Naive thymus-derived CD8-positive, alpha-beta T cell (primary cell): ENCODE measurements at places on chromosomes 13 and 19.

- DNase-seq, result no peak
These were observed 334.7 kb downstream of the IRS2 start for GRCh38 chr13:109451726-109452125.

DNA sequence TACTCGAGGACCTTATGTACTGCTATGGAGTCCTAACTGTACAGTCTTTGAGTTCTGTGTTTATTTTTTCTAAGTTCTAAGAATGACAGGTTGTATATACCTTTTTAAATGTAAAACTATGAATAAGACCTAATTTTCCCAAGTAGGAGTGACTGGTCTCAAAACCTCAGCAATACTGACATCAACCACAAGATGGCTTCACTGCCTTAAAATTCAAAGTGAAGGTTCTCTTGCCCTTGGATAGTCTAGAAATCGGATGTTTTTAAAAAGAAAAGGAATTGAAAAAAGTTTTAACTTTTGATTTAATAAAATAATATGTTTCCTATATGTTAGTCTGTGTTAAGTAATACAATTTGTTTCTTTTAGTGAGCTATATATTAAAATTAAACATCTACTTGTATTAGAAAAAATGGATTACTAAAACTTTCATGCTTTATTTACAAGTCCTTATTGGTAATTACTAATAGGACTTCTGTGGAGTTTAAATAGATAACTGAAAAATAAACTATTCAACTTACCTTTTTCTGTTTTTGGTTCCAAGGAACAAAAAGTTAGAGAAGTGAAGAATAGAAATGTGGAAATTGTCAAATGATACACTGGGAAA lies 52.0 kb downstream of the TDRD3 start:
- no peak for DNase-seq

- DNase-seq, result no peak
These were observed 156.4 kb downstream of the KCTD15 start for GRCh38 chr19:33953023-33953422.

- DNase-seq, result no peak
These were observed 40.6 kb downstream of the DPF1 start for GRCh38 chr19:38183251-38183897.

DNA sequence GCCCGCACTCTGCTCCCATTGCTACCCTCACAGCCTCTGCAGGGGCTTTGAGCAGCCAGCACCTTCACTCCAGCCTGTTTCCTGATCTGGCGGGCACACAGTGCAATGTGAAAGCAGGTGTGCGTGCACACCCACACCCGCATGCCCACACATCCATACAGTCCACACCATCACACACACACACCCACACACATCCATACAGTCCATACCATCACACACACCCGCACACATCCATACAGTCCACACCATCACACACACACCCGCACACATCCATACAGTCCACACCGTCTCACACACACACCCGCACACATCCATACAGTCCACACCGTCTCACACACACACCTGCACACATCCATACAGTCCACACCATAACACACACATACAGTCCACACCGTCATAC lies 28.0 kb downstream of the PIAS4 start:
- DNase-seq, result no peak

DNA sequence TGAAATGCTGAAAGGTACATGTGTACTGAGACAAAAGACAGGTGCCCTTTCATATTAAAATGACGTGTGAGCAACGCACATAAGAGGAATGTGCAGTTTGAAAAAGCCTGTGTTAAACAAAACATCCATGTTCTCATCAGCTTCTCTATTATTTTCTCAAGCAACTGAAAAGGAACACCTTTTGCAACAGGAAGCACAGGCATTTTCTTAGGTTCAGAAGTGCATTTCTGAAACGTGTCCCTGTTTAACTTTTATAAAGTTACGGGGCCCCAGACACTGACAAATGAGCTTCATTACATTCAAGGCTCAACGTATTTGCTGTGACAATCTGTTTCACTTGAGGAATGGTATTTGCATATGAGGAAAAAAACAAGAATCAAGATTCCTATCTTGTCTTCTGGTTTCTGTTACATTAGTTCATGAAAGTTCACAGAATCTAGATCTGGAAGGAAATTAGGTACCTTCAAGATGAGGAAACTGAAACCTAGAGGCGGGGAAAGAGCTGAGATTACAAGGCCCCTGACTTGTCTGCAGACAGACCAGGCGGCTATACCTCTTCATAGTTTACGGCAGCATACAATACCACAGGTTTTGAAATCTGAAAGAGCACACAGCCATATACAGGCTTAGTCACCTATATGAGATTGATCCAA lies 431.7 kb downstream of the KLF12 start:
- DNase-seq, result peak; percentile 33

- no peak for DNase-seq
These were observed 24.2 kb upstream of the TCF3 start for GRCh38 chr19:1676351-1677266.

- DNase-seq, result no peak
These were observed 178.0 kb downstream of the LIG4 start for GRCh38 chr13:108037348-108037747.

GRCh38 chr13:43764349-43764748 lies 22.4 kb downstream of the ENOX1 start:
- no peak for DNase-seq

- DNase-seq, result no peak
These were observed 14.9 kb upstream of the ZBTB7A start for GRCh38 chr19:4081441-4082129.

- DNase-seq, result no peak
These were observed 49.8 kb downstream of the TSSK6 start for GRCh38 chr19:19465436-19466070.

GRCh38 chr13:73983109-73983508 lies 151.1 kb downstream of the KLF12 start:
- DNase-seq, result no peak

DNA sequence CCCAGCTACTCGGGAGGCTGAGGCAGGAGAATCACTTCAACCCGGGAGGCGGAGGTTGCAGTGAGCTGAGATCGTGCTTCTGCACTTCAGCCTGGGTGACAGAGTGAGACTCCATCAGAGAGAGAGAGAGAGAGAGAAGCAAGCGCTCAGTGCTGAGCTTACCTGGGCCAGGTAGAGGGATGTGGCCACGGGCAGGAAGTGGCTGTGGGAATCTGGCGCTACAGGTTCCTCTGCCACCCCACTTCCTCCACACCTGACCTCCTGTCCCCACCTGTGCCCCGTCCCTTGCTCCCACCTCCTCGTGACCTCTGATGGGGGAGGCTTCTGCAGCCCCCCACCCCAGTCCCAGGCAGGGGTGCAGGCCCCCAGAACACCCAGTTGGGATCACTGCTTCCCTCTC lies 1.0 kb upstream of the NCCRP1 start:
- DNase-seq, result peak; percentile 39

GRCh38 chr19:46076951-46077814 lies 36.4 kb upstream of the IGFL4 start:
- DNase-seq, result no peak

DNA sequence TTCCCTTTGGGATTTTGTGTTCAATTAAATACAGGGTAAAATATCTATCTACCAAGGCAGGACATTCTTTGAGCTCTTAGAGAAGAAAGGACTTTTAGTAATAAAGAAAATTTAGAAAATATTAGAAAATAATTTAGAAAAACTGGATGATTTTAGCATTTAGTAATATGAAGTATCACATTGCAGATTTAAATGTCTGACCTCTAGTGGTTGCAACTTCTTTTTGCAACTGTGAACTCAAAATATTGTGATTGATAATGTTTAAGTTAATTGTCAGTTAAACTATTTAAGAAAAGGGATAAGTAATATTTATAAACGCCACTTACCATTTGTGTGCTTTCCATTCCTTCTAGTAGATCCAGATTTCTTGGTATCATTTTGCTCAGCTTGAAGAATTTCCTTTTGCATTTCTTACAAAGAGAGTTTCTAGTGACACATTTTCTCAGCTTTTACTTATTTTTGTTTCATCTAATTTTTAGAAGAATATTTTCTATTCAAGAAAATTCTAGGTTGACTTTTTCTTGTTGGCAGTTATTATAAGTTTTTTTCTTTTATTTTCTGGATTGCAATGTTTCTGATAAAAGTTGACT lies 10.3 kb upstream of the POSTN start:
- DNase-seq, result no peak

GRCh38 chr13:92038905-92039304 lies 640.5 kb downstream of the GPC5 start:
- DNase-seq, result no peak

GRCh38 chr13:82672248-82672647 lies 1210.0 kb downstream of the SLITRK1 start:
- no peak for DNase-seq

GRCh38 chr13:79128158-79128557 lies 277.9 kb downstream of the RBM26 start:
- DNase-seq, result no peak

- no peak for DNase-seq
These were observed 42.2 kb upstream of the RCBTB2 start for GRCh38 chr13:48575031-48575430.

DNA sequence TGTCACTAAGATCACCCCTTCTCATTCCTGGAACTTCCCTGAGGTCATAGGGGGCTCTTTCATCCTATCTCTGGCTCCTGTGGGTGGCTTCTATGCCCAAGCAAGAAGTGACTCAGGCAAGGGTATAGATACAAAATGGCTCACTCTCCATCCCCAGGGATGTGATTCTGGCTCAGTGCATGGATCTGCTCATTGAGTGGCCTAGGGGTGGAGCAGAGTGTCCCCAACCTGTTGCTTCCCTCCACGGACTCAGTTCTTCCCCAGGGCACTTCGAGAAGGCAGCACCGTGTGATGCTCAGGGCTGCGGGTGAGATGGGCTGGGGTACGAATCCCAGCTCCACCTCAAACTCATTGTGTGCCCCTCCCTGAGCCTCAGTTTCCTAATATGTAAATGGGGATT lies 136.4 kb downstream of the PTPRS start:
- no peak for DNase-seq

GRCh38 chr19:42606660-42607351 lies 12.1 kb upstream of the CEACAM8 start:
- DNase-seq, result no peak

DNA sequence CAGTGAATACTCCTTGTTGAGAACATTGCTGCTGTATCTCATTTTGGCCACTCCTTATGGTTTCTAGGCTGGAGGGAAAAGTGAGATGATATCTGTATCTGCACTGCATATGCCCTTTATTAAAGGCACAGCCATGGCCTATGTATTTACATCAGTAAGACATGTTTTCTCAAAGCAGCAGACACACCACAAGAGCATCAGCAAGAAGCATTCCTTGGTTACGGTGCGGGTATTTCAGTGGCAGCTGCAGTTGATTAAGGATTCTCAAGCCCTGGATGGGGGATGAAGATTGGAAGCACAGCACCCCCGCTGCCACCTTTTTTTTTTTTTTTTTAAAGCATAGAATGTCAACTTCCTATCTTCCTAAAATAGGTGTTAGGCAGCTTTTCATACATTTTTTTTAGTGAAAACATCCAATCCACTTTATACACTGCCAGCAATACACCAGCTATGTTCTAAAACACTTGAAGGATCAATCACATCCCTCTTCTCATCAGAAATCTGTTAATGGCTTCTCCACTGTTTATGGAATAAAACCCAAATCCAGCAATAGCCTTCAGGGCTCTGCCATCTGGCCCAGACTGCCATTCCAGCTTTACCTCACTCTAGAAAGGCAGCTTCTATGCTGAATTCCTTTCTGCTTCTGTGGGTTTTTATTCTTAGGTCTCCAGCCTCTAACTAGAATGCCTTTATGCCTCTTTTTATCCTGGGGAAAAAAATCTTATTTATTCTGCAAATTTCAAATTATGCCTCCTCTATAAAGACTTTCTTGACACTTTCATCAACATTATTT lies 331.0 kb downstream of the DNAJC15 start:
- no peak for DNase-seq

DNA sequence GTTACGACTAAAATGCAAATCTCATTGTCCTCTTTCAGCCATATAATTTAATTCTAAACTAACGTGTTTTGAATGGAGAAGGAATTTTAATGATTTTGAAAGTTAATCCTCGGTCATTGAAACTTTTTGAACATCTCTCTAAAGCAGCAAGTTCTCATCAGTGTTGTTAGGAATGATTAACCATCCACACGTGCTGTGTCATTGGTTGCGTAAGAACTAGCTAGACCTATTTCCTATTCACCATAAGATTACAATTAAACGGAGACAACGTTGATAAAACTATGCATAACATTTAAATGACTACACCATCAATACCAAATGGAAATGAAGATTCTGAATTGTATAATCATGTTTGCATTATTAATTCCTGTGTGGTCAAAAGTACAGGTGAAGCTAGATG lies 155.6 kb upstream of the IRS2 start:
- no peak for DNase-seq

GRCh38 chr13:97417698-97418097 lies 16.3 kb upstream of the RAP2A start:
- DNase-seq, result no peak

DNA sequence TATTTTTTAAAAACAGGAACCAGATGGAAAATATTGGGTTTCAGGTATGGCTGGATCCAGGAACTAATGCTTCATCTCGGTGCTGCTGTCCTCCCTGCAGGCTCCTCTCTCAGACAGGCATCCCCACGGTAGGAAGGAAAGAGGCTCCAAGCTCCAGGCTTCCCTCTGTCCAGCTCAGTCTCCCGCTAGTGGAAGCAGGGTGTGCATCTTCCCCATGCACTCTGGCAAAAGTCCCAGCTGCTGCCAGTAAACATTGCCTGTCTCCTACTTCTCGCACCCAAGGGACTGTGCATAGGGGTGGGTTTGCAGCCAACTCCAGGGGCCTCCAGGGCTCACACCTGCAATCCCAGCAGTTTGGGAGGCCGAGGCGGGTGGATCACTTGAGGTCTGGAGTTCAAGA lies 29.2 kb downstream of the IL12RB1 start:
- no peak for DNase-seq

GRCh38 chr13:67175836-67176459 lies 54.2 kb downstream of the PCDH9 start:
- DNase-seq, result no peak

DNA sequence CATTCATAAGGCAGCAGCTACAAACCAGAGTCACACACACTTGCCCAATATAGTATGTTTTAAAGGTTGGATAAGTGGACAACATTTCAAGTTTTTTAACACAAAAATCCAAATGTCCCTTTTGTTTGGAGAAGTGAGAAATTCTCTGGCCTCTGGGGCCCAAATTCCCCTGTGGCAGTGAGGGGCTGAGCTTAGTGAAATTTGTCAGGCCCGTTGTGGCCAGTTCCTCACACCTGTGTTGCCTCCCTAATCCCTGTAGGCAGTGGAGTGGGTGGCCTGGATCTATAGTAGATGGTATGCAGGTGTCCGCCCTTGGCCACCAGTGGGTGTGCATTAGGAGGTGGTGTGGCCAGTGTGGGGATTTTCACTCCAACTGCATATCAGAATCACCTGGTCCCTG lies 6.7 kb downstream of the WDR62 start:
- no peak for DNase-seq

- DNase-seq, result no peak
These were observed 10.1 kb downstream of the ATCAY start for GRCh38 chr19:3890591-3890990.

DNA sequence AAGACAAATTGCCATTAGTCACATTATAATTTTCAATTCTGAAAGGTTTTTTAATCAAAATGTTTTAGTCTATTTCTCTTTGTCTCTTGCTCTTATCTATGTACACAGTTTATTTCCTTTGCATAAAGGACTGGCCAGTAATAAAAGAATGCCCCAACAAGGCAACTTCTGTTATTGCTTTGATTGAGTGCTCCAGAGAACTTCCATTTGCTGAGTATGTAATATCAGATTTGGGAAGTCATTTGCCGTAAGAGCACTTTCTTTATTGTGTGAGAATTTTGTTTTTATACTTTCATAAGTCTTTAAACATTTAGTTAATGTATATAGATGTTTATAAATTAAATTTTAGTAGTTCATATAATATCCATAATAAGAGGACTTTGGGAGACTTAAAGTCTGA lies 1140.4 kb downstream of the PCDH9 start:
- DNase-seq, result no peak
